Type B pancreatic cell (in vitro differentiated cells): ENCODE measurements at places on chromosomes 3 and 15. TPM values are rescaled to one million over a fixed set of nuclear protein-coding genes. Genes with fewer than 3 reads are reported as not detected.

The NPAP1 gene
- total RNA-seq: 0.12 and 0.17 TPM in 2 replicates

The C15orf62 gene
- 1.1 and 1.3 TPM in 2 replicates for total RNA-seq

The ADCY5 gene
- total RNA-seq: 4.0 and 9.1 TPM in 2 replicates

The PDCD7 gene
- 22.2 and 38.9 TPM in 2 replicates for total RNA-seq

The CA12 gene
- 4.7 and 5.5 TPM in 2 replicates for total RNA-seq

The SI gene
- total RNA-seq: 4.7 and 8.4 TPM in 2 replicates
